Amniotic epithelial cell (primary cell): ENCODE measurements at places on chromosomes 12 and 14.

DNA sequence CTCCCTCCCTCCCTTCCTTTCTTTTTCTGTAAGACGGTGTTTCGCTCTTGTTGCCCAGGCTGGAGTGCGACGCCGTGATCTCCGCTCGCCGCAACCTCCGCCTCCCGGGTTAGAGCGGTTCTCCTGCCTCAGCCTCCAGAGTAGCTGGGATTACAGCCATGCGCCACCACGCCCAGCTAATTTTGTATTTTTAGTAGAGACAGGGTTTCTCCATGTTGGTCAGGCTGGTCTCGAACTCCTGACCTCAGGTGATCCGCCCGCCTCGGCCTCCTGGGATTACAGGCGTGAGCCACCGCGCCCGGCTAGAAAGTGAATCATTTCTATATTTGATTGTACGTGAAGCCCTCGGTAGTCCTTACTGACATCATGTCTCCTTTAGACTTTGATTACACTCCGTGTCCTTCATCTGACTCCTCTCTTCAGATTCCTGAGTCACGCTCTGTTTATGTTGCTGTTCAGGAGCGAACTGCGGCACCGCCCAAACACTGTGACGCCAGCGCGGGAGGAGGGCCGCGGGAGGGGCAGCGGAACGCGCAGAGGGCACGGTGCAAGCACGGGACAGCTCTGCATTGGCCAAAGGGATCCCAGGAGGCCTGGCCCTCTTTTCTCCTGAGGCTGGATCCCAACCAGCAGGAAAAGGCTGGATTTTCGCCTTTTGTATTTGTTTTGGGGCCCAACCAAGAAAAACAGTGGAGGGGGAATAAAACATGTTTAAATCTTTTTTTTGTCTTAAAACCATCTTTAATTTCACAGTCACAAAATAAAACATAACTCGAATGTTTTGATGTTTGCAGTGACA, 538 bp upstream of the GABARAPL1 start:
- peak; percentile 100 for DNase-seq

DNA sequence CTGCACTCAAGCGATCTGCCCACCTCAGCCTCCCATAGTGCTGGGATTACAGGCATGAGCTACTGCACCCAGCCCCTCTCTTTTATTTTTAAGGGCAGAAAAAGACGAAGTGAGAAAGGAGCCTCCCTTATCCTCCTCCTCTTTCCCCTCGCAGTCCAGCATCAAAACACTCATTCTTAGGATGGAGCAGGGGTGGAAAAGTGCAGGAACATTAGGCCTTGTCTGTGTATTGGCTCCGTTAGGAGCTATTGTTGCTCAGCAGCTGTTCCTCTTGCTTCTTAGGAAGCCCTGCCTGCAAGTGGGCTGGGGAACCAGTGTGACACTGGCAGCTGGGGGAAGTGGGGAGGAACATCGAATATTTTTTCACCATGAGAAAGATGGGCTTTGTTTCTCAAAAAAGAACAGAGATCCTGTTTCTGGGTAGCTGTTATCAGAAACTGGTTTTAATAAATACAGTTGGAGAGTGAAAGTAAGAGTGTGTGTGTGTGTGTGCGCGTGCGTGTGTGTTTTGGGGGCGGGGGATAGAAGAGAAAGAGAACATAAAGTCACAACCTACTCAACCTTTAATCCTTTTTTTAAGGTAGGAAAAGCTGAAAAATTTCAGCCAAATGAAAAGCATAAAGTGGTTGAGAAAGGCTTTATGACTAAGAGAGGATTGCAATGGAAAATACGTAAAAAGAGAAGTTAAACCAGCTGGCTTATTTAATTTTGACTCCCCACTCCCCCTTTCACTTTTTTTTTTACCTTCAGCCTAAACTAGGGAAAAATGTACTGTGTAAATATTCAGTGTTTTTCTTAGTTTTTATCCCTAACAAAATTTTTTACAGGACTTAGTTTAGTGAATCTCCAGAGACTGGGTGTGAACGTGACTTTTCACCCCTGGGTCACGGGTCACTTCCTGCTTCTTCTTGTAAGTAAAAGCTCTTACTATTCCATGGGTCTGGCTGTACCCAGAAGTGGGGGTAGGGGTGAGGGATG, 197.2 kb upstream of the PLEKHG7 start:
- DNase-seq: no peak

DNA sequence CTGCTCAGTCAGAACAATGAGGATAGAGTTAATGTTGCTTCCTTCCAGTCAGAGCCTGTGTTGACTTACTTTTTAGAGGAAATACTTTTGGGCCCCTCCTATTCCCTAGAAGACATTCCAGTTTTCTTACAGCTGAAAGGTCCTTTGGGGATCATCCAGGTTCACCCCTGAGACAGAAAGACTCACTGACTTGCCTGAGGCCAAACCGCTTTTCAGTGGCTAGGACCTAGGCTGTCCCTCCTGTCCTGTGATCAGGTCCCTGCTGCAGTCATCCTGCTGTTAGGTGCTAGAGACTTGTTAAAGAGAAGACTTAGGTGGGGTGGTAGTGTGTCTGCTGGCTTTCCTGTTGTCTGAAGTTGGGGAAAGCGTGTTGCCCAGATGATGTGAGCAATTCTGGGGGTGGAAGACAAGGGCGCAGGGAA, 39.6 kb downstream of the SUSD6 start:
- DNase-seq: no peak

- no peak for DNase-seq
Measured at GRCh38 chr12:43789941-43790340, 16.2 kb downstream of the TWF1 start.

GRCh38 chr12:52909796-52910195, 4.9 kb upstream of the KRT8 start:
- no peak for DNase-seq

DNA sequence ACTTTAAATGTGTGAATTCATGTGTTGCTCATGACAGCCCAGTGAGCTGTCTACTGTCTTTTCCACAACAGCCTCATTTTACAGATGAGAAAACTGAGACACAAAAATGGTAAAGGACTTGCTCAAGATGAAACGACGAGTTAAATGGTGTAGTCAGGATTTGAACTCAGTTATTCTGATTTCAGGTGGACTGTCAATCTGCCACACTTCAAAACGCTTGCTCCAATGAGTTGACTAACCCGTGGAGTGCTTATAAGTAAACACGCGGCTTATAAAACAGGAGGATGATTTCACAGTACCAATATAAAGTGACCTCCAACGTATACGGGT, 652 bp upstream of the POLE2 start:
- DNase-seq: no peak

DNA sequence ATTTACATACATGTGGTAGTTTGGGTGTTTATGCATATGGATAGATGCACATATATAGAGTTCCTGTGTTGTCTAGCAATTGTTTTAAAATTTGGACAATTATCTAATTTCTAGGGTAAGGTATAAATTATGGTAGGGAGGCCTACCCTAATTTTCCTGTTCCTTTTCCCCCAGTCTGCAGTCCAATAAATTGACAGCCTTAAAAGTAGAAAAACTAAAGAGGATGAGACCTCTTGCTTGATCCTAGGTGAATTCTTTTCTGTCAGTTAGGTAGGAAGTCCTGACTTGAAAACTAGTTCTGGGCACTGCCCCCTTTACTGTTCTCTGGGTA, 2.1 kb upstream of the CDKN1B start:
- DNase-seq: no peak

DNA sequence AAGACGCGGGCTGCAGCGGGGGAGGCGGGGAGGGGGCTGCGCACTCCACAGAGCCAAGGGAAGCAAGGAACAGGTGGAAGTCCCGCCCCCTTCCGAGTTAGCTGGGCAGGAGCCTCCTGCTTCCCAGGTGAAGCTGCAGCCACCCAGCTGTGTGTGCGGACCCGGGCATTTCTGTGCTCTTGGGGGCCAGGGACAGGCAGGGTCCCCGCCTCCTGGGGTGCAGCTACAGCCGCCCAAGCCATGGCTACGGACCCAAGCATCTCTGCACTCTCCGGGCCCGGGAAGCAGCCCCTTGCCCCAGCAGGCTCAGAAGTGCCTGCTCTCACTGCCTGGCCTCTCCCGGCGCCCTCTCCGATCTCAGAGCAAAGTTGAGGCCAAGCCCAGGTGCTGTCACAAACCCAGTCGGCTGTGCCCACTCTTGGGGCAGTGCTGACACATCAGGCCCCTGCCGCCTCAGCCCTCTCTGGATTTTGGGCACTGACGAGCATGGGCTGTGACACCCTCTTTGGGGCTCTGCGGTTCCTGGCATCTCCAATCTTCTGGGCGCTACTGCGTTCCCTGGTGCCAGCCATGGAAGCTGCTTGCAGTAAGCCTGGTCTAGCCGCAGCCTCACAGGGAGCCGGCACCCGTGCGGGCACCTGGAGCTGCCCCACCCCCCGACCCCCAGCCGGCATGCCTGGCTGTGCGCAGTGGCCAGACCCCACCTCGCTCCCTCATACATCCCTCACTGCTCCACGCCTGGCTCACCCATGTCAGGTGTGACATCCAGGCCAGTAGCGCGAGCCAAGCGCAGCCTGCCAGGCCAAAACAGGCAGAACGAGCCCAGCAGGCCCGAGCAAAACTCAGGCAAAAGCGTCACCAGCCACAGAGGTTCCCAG, 8.5 kb upstream of the MGAT4C start:
- no peak for DNase-seq

DNA sequence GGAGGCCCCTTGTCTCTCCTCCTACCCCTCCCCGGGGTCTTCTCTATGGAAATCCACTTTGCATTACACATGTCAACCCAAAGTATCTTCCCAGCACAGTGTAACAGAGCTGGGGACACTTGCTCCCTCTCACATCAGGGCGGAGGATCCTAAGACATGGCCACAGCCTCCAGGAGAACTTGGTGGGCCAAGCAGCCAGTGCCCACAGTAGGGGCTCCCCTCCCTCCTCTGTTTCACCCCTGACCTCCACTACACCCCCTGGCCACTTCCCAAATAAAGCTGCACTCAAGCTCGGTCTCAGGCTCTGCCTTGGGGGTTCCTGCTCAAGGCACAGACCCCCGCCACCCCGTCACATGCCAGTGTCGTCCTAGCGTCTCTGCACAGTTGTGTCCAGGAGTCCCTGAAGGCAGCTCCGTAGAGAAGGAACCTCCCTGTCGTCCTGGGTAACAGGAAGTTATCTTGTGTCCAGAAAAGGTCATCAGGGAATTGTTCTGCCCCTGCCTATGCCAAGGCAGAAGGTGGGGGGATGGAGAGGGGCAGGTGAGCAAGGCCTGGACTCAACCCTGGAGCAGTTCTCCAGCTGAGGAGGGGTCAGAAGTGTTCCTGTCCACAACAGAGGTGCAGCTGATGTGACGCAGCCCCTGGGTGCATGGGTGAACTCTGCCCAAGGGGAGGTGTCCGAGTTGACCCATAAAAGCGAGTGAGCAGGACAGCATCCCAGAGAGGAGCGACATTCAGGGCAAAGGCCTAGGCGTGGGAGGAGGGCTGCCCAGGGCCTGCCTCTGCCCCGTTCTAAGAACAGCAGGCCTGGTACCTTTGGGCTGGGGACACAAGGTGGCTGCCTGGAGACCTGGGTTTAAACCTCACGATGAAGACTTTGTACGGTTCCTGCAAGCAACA, 25.5 kb downstream of the DIO3 start:
- DNase-seq: no peak

DNA sequence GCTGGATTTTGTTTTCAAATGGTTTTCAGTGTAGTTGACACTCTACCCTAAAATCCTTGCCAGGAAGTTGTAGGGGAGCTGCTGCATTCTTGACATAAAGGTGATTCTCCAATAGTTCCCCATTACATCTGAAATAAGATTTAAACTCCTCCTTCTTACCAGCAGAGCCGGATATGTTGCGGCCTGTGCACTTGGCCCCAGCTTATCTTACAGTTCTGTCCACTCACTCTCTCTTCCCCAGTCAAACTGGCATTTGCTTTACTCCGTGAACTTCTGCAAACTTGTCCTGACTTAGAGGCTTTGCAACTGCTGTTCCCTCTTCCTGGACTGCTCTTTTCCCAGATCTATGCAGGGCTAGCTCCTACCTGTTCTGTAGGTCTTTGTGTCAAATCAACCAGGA, 929.5 kb downstream of the VRK1 start:
- no peak for DNase-seq

GRCh38 chr12:90226211-90226610, 517.6 kb upstream of the ATP2B1 start:
- DNase-seq: no peak

GRCh38 chr12:49230176-49230804, 34.6 kb upstream of the TUBA1C start:
- DNase-seq: no peak

GRCh38 chr12:86659985-86660384, 403.8 kb upstream of the MGAT4C start:
- DNase-seq: no peak

GRCh38 chr12:51227962-51228361, 10.1 kb upstream of the POU6F1 start:
- DNase-seq: no peak

DNA sequence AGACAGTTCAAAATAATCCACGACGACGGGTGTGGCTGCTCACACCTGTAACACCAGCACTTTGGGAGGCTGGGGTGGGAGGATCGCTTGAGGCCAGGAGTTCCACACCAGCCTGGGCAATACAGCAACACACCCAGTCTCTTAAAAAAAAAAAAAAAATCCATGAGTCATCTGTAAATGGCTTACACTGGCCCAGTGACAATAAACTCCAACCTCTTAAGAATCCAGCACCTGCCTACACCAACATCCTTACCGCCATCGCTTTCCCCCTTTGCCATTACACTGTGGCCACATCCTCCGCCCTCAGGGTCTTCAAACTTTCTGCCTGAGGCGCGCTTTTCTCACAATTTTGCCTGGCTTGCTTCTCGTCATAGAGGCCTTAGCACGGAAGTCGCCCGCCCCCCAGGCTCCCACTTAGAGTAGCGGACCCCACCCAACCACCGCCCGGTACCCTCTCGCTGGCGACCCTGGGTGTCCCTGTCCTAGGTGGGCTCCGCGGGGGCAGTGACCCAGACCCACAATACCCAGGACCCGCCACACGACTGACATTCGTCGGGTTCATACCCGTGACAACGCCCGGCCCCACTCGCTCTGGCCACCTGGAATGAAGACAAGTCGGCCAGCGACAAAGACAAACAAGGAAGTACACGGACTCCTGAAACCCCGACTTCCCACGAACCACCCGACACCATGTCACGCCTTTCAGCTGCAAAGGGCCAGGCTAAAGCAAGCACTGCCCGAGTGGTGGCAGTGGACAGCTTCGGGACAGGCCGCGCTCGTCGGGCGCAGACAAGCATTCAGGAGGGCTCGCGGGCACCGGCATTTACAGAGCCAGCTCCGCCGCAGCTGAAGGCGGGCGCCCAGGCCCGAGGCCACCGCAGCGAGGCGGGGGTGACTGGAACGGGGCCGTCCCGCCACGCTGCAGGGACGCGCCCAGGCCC, 636 bp downstream of the GOLGA3 start:
- DNase-seq: peak; percentile 51

GRCh38 chr12:27807063-27807703, 27.1 kb upstream of the MANSC4 start:
- DNase-seq: no peak

GRCh38 chr14:97442363-97442762, 645.2 kb downstream of the VRK1 start:
- DNase-seq: no peak

DNA sequence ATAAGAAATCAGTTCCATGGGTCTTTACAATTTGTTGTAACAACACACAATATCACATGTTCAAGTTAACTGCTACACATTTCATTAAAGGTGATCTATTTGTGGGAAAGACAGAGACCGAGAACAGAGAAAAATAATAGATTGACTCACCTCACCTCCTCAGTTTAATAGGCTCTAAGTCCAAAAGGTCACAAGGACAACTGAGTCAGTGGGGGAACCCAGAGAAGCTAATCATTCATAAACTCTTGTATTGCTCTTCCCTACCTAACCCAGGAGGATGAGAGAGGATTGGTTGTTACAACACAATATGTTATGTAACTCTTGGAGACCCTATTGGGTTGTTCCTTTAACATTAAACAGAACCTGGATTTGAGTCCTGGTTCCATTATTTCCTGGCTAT, 72.2 kb upstream of the CRY1 start:
- no peak for DNase-seq

GRCh38 chr14:68716698-68717097, 76.2 kb downstream of the ZFP36L1 start:
- no peak for DNase-seq
